ENCODE measurements at places on chromosomes 7 and 10.

- no peak for DNase-seq
Observed at GRCh38 chr10:69842020-69842419, 40.3 kb downstream of the COL13A1 start.

- DNase-seq: no peak
Observed at GRCh38 chr7:47743965-47744591, 162.2 kb upstream of the TNS3 start.

DNA sequence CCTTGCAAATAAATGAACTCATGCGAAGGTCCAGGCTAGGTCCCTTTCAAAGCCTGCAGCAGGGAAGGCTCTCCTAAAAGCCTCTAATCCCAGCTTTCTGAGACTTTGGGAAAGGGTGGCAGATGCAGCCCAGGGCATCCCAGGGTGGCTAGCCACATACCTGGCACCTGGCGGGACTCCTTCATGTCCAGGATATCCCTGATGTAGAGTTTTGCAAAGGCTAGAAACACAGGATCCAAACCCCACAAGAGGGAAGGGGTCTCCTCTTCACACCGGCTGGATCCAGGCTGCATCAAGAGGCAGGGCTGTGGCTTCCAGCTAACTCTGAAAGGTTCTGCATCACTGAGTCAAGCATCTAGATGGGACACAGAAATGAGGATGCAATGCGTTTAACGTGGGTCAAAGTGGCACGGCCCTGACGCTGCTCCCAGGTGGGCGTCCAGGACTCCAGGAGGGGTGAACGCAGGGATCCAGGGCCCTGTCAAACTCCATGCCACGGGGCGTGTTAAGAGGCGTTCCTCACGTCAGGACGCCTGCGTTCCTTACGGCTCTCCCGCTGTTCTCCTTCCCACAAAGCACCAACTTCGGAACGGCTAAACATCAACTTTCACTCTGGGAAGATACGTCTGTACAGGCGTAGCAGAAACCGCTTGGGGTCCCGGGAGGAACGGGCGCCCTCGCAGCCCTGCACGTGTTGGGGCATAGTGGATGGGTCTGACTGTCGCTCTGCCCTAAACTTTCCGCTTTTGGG, 507 bp downstream of the STN1 start:
- DNase-seq: no peak

GRCh38 chr7:110157631-110158362, 933.1 kb upstream of the LRRN3 start:
- no peak for DNase-seq

DNA sequence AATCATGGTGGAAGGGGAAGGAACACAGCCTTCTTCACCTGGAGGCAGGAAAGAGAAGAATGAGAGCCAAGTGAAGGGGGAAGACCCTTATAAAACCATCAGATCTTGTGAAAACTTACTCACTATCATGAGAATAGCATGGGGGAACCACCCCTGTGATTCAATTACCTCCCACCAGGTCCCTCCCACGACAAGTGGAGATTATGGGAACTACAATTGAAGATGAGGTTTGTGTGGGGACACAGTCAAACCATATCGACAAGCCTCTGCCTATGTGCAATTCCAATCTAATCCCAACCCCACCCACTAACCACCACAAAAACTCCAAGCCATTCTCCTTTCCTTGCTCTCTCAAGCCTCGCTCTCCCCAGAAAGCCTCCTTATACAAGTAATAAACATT, 69.2 kb downstream of the TAC1 start:
- no peak for DNase-seq

DNA sequence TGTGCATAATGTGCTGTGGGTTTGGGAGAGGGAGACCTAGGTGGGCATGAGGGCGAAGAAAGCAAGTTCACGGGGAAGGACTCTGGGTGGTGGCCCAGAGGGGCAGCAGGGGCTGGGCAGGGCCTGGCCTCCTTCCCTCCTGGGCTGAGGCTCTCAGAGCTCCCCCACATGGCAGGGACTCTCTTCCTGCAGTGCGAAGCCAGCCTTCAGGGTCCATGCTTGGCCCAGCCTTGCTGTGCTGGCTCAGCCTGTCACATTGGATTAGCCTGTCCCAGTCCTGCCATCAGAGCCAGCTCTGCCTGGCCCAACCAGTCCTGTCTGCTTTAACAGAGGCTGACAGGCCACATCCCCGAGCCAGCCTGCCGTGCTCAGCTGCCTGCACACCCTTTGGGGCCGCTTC, 20.4 kb upstream of the ZNF488 start:
- DNase-seq: no peak

DNA sequence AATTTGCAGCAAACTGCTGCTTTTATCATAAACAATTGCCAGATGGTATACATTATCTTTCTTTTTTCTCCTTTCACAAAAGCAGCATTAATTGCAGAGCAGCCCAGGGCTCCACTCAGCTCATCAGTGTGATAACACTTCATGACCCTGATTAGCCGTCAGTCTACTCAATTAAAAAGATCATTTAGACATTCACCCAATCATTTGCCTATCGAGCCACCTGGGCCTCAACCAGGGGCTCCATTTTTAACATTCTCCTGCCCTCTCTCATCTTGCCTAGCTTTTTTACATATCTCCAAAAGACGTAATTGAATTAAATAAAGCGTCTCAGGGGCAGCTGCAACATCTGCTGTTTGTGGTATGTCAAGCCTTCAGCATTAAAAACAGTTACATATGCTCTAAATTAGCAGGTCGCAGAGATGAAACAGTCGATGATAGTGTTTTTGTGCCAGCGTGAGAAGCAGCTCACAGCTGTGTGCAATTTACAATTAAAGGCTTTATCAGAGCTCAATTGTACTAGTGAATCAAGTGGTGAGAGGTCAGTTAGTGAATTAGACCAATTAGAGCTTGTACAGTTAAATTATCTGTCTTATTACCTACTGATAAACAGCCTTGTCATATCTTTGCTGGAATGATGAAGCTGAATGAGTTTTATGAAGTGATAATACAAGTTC, 522.5 kb downstream of the ETV1 start:
- DNase-seq: no peak

DNA sequence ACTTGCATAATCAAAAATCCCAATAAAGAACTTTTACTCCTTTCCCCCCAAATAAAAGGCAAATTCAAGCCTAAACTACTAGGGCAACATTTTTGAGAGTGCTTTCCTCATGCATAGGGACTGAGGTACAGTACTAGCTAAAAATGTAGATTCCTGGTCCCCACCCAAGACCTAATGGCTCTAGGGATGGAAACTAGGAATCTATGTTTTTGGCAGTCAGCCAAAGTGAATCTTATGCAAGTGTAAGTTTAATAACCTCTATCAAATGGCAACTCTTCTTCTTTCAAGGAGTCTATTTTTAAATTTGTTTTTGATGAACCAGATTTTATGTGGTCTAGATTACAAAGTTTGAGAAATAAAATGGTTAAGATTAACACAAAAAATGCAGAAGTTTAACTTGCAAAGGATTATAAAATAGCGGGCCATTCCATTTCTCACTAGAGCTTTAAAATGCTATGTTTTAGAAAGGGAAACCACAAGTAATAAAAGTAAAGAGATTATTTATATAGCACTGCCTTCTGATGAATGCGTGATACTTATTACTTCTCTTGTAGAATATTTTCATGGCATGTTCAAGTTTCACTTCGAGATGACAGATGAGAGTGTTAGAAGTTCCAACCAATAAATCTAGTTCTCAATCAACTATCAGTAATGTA, 70.4 kb upstream of the MDFIC start:
- DNase-seq: no peak

DNA sequence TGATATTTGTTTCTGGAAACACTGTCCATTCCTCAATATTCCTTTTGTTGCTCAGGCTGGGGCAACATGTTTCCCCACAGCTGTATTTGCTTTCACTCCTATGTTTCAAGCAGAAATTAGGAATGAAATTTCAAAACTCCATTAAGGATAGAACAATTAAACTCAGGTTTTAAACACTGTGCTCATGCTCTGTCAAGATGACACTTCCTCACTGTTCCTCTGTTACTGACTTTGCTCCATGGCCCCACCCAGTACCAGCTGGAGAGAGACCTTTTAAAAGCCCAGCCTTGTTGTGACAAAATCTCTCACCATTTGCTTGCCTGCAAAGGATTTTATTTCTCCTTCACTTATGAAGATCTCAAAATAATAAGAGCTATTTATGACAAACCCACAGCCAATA, 197.4 kb downstream of the ELMO1 start:
- DNase-seq: no peak

DNA sequence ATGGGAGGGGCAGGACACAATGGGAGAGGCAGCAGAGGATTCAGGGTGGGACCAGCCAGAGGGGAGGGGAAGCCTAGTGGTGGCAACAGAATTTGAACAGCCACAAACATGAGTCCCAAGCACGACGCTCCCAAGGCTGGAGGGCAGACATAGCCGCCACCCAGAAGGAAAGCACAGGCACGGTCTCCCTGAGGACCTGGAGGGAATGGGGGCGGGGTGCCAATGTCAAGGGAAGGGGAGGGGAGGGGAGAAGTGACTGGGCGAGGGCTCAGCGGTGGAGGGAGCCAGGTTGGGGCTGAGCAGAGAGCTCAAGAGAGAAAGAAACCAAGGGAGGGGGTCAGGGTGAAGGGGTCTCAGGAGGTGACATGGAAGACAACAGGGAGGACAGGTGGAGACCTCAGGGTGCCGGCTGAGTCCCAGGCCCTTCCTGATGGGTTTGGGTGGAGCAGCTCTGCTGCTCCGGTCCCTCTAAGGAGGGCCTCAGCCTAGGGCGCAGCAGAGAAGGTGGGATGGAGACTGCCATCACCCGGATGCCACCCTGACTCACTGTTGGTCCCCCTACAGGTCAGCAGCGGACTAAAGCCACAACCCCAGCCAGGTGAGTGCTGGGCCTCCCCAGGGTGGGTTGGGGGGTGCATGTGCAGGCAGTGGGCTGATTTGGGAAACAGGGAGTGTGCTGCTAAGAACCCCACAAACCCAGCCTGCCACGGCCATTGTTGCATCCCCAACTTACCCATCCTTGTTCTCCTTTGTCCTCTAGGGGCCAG, 24.2 kb downstream of the PILRA start:
- no peak for DNase-seq

- DNase-seq: no peak
Observed at GRCh38 chr10:125061557-125062226, 98.7 kb downstream of the CTBP2 start.

GRCh38 chr7:17234030-17234397, 64.4 kb upstream of the AHR start:
- DNase-seq: no peak

DNA sequence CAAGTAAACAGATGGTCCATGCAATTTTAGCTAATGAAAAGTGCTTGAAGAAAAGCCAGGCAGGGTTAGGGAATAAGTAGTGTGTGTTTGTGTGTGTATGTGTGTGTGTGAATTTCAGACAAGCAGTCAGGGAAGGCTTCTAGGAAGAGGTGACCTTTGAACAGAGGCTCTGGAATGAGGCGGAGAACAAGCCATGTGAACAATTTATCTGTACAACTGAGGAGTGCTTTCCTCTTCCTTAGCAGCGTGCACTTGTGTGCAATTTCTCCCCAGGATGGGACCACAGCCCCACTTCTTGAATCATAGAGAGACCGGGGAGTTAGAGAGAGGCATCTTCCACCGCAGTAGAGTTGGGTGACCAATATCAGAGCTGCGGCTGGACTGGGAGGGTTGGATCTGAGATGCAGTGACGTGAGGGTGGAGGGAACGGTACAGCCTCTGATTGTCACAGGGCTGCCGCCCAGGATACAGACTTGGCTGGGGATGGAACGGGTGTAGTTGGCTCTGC, 69.2 kb upstream of the FAM171A1 start:
- no peak for DNase-seq

DNA sequence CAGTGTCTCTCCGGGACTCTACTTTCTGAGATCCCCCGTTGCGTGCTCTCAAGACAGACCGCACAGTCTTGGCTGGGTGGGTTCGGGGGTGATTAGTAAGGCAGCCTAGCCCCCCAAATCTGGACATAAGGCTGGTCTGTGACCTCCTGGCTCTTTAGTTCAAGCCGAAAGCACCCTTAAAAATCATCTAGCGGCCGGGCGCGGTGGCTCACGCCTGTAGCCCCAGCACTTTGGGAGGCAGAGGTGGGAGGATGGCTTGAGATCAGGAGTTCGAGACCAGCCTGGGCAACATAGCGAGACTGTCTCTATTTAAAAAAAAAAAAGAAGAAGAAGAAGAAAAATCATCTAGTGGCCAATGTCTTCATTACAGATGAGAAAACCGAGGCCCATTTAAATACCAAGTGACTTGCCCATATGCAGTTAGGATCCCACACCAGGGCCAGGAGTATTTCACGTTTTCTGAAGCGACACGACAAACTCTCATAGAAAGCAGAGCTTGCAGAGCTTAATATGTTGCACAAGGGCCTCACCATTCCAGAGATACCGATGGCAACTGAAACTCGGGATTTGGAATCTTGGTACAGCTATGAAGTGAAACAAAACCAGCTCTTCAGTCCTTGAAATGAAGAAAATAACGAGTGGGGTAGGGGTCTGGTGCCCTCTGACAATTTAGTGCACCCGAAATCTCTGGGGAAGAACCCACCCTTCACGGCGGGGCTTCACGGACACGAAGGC, 703 bp upstream of the HILPDA start:
- no peak for DNase-seq
